C1 segment of cervical spinal cord (tissue), 14 donors: ENCODE measurements at places on chromosomes 16 and 17.

- DNase-seq: no peak
Observed at GRCh38 chr16:23539984-23540816, 16.9 kb downstream of the EARS2 start.

DNA sequence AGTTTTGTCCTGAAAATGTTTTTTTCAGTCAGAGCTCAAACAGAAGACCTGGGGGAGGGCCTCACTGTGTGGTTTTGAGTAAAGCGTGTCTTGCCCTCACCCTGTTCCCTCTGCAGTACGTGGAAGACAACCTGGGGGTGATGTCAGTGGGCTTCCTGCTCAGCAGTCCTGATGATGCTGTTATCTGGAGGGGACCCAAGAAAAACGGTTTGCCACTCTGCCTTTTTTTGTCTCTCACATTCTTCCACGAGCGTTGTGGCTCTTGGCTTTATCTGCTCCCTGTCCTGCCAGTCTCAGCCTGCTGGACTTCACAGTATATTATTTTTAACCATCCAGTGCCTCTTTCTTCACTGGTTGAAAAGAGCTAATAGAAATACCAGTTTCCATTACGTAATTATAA is 12.9 kb downstream of the NUBP1 start:
- DNase-seq: no peak

- DNase-seq: no peak
Observed at GRCh38 chr17:42361781-42362186, 26.5 kb downstream of the STAT3 start.

DNA sequence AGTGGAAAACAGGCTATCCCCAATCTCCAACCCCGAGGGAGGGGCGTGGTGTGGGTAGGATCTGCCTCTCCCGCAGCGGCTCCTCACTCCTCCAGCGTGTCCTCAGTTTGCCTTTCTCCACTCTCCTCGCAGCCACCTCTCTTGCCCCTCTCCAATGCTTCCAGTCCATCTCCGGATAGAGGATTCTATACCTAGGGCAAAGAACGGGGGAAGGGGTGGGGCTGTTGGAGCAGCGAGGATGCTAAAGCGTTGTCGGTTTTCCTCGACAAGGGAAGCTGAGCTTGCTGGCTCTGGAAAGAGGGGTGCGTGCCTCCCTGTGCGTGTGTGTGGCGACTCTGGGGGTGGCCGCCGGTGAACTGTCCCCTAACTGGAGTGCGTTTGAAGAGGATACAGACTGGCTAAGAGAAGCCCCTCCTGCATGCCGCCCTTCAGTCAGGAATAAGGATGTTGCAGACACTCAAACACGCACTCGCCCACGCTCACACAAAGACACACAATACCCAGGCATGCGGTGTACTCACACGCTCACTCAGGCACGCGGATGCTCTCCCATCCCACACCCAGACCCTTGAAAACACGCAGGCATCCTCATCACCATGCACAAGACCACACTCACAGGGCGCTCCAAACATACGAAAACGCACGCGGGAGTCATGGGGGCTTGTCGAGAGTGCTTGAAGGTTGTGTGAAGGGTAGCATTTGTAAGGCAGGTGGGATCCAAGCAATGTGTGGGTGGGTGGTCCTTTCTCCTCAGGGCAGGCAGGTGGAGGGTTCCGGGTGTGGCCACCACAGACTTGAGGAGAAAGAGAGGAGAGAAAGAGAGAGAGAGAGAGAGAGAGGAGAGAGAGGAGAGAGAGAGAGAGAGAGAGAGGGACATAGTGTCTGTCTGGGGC is 655 bp upstream of the GPR139 start:
- no peak for DNase-seq

DNA sequence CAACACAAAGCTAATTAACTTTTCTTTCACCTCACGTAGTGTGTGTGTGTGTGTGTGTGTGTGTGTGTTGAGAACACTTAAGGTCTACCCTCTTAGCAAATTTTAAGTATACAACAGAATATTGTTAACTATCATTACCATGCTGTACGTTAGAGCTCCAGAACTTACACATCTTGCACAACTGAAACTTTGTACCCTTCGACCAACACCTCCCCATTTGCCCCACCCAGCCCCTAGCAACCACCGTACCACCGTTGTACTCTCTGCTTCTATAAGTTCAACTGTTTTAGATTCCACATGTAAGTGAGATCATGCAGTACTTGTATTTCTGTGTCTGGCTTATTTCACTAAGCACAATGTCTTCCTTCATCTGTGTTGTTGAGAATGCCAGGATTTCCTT is 28.1 kb upstream of the MLYCD start:
- DNase-seq: no peak

DNA sequence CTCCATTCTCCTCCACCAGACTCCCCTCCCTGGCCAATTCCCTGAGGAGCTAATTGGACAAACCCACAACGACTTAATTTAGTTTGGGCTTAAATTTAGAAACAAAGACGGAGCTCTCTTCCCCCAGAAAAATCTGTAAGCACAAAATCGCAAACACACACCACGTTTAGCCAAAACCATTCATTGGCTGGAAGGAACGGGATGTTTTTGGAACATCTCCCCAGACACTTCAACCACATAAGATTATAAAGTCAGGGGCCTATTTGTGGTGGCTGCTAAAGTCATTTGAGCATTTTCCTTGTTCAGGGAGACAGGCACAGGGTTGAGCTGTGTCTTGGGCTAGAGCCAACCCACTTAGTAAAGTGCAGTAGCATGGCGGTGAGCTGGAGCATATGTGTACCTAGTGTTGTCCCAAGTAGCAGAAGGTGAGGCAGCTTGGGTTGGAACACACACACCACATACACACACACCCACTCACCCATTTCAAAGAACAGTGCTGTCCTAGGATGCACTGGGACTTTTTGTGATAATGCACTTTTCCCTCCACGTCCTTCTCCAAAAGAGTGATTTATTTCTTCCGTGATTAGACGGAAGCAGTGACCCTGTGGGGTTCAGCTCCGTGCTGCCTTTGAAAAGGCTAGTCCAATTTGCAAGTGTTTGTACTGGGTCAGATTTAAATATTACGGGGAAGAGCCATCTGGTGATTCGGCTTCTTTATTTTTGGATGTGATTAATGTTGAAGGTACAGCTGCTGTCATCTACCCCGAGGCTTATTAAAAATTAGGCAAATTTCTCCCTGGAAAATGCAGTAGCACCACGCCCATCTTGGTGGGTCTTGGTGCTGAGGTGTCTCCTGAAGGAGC is 32.2 kb downstream of the ELAC2 start:
- no peak for DNase-seq

GRCh38 chr16:76565542-76565941 is 288.3 kb downstream of the CNTNAP4 start:
- no peak for DNase-seq

- no peak for DNase-seq
Observed at GRCh38 chr16:86872833-86873232, 294.5 kb downstream of the FOXL1 start.

DNA sequence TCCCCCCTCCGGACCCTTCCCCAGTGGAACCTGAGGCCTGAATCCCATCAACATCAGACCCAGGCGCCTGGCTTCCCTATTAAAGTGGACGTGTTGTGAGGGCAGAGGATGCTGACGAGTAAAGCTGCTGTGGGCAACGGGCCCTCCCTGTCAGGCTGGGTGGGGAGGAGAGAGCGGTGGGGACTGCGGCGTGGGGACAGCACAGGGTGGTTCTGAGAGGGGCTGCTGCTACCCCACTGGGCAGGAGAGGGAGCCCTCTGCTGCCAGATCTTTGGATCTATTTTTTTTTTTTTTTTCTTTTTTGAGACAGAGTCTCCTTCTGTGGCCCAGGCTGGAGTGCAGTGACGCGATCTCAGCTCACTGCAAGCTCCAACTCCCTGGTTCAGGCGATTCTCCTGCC is 5.9 kb downstream of the CA5A start:
- DNase-seq: no peak

GRCh38 chr17:64075913-64076312 is 54.0 kb downstream of the ERN1 start:
- no peak for DNase-seq

DNA sequence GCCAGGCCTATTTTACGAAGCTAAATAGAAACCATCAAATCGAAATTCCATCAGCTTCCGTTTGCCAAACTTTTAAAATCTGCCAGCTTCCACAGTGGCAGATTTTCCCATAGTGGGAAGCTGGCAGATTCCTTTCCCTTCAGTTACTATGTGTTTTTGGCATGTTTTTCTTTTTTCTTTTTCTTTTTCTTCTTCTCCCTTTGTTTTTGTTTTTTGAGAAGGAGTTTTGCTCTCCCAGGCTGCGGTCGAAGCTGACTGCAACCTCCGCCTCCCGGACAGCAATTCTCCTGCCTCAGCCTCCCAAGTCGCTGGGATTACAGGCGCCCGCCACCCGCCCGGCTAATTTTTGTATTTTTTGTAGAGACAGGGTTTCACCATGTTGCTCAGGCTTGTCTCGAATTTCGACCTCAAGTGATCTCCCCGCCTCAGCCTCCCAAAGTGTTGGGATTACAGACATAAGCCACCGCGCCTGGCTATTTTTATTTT is 684 bp upstream of the CWC25 start:
- DNase-seq: no peak

- DNase-seq: peak; percentile 54
Observed at GRCh38 chr16:19884611-19885450, at the start of gene GPRC5B. Gene GPRC5B (minus strand): TSS chr16:19884848. CDS start chr16:19872845, 12,003 bp downstream.

GRCh38 chr16:80725566-80726162 is 78.7 kb downstream of the CDYL2 start:
- no peak for DNase-seq

GRCh38 chr17:72631949-72632684 is 460.4 kb downstream of the SLC39A11 start:
- no peak for DNase-seq

DNA sequence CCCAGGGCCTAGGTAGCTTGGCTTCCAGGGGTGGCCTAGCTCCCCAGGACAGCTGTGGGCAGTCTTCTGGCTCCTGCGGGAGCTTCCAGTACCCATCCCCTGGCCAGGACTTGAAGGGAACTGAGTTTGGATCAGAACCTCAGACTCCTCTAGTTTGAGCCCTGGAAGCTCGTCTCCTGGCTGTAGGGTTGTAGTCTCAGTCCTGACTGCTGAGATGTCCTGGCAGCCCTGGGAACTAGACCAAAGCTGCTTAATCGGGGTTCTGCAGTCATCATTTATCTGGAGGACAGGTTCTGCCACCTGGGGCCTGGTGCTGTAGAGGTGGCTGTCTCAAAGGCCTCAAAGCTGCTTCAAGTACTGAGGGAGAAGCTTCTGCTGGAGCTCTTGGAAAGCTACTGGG is 163.7 kb downstream of the WSCD1 start:
- DNase-seq: no peak

GRCh38 chr16:89300311-89300975 is 82.9 kb downstream of the ZNF778 start:
- no peak for DNase-seq

DNA sequence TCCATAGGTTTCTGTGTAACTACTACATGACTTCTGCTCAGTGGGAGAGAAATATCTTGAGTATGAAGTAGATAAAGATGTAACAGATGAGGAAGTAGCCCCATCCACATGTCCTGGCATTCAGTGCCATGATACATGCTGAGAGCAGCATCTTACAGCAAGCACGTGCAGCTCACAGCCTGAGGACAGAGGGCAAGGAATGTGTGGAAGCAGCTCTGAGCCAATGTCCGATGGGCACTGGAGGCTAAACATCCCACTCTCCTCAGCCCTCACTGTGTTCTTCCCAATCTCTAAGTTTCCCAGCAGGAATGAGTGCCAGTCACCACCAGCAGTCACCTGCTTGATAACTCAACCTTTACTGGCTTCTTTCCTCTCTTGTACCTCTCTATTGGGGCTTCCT is 40.4 kb downstream of the CFDP1 start:
- no peak for DNase-seq

- DNase-seq: no peak
Observed at GRCh38 chr17:50891577-50891989, 25.4 kb upstream of the TOB1 start.
